ENCODE measurements at places on chromosomes 5 and 9. TPM values are rescaled to one million over a fixed set of nuclear protein-coding genes. Genes with fewer than 3 reads are reported as not detected.

DNA sequence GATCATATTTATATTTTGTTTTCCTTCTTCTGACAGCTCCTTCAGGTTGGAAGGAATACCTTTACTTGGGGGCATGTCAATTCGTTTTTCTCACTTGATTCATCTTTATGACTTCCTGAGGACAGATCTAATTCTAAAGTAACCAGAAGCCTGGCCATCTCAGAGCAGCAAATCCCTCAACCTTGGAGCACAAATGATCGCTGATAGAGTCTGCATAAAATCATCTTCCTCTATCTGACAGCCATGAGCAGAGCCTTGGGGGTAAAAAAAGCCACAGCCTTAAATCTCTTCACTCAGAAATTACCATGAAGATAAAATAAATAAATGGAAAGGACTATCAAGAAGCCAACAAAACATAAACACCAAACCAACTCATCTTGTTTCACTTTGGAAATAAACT lies 325.8 kb downstream of the PRR16 start:
- no peak for DNase-seq

The FAM169A gene
- 1.8 TPM for total RNA-seq

GRCh38 chr5:8012131-8012977 lies 143.4 kb downstream of the MTRR start:
- DNase-seq: no peak

DNA sequence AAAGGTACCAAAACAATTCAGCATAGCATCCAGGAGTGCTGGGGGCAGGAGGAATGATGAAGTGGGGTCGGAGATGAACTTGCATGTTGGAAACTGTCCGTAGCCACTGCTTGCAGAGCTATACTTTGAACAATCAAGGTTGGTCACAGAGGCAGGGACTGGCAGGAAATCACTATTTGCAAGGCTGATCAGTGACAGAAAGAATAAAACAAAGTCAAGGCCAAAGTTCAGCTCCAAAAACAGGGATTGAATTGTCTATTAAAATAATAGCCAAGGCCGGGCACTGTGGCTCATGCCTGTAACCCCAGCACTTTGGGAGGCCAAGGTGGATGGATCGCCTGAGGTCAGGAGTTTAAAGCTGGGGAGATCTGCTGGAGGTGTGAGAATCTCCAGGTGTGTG lies 18.7 kb upstream of the SPRY4 start:
- no peak for DNase-seq

- no peak for DNase-seq
These were observed 57.8 kb upstream of the RAI14 start for GRCh38 chr5:34598177-34598794.

DNA sequence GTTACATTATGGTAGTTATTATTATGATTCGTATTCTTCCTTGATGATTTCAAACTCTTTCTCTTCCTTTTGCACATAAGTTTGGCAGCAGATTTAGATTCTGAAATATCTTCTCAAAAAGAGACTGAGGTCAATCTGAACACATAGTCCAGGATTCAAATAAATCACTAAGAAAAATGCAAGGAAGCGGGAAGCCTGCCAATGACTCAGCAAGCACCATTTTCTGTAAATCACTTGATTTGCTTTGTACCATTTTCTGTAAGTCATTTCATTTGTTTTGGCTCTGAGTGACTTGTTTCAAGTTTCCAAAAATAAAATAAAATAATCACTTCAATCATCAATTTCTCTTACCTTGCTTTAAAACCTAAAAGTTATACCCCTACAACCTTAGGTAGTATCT lies 24.6 kb upstream of the GLIS3 start:
- no peak for DNase-seq

The ELAVL2 gene
- not detected for total RNA-seq

DNA sequence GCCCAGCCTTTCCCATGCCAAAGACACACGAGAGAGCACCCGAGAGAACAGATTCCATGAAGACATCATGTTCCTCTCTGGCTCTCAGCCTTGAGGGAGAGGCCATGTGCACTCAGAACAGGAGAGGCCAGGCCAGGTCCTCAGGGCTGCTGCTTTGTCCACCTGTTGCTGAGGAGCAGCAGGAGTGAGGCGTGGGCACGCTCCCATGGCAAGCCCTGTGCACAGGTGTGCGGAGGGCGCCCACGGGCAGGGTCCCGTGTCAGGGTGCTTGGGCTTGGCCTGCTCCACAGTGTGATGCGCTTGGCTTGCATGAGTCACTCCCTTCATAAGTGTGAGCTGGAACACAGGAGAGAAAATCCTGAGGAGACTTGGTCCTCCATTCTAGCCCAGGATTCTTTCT lies 27.4 kb downstream of the ZNF354A start:
- no peak for DNase-seq

The ADRA1B gene
- total RNA-seq: 1.8 TPM

The ZNF483 gene
- 19.7 TPM for total RNA-seq

DNA sequence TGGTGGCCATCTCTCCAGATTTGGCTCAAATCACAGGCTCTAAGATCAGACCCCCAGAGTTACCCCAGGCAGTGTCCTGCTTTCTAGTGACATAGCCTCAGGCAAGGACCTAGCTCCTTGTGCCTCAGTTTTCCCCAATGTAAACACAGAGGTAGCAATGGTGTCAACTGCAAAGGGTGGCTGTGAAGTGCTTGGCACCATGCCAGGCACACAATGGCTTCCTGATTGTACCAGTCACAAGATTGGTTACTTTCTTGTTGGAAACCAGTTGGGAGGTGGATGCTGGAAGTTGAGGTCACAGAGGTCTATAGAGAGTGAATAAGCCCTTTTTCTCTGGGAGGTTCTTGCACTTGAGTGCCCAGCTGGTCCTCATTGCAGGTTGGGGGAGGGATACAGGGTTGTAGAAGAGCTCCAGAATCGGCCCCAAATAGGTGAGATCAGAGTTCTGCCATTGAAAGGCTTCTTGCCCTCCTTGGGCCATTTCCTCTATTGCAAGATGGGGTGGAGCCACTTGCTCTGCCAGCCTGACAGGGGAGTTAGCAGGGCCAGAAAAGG lies 2.3 kb downstream of the STKLD1 start:
- no peak for DNase-seq

The C5 gene
- total RNA-seq: 5.4 TPM

DNA sequence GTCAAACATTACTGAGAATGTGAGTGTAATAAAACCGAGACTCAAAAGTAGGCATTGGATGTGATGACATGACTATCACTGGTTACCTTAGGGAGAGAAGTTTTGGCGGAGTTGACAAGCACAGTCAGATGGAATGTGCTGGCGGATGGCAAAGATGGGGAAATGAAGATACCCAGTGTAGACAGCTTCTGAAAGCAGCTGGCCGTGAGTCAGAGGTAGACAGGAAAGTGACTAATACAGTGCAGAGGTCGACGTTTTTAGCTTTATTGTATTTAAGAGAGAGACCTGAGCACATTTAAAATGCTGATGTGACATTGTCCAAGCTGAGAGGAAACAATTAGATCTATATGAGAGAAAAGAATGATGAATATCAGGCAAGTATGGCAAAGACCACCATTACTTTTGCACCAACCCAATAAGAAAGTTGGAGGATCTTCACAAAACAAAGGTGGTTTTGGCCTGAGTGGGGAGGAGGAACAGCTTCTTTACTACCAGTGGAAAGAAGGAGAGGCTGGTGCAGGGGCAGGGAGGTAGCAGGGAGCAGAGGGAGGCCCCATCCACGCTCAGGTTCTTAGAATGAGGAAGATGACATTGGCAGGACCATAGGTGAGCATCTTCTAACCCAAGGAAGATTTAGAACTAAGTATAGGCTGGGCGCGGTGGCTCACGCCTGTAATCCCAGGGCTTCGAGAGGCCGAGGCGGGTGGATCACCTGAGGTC lies 36.7 kb upstream of the KCNIP1 start:
- no peak for DNase-seq

The MACIR gene
- 2.6 TPM for total RNA-seq

GRCh38 chr5:133147815-133148567 lies 96.2 kb downstream of the HSPA4 start:
- no peak for DNase-seq

The INSL6 gene
- not detected for total RNA-seq

DNA sequence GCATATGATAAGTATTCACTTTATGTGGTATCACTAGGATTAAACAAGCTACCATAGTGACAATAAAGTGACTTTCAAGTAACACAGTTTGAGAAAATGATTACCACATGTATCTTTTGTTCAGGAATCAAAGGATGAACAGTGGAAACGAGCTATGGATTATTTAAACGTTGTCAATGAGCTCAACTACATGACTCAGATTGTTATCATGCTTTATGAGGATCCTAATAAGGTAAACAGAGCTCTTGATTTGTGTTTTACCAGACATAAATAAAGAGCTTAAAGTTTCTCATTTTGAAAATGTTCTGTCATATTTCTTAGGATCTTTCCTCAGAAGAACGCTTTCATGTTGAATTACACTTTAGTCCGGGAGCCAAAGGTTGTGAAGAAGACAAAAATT lies 57.4 kb downstream of the PPIP5K2 start:
- no peak for DNase-seq

DNA sequence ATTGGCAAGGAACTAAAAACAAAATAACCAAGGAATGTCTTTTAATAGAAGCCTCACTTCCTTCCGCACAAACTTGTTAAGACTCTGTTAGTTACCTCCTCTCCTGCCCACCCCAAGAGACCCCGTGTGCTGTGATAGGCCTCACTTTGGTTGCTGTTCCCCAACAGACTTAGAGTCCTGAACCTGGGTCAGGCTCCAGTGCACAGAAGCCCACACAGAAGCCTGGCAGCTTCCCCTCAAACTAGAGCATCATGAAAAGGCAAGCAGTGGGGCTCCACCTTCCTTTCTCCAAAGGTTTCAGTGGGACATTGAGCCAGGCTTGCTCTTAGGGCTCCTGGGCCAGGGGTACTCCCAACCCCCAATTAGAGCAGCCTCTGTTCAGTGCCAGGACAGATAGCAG lies 230.5 kb downstream of the ESM1 start:
- no peak for DNase-seq

The LCN2 gene
- not detected for total RNA-seq

The SLC25A2 gene
- 0.82 TPM for total RNA-seq

DNA sequence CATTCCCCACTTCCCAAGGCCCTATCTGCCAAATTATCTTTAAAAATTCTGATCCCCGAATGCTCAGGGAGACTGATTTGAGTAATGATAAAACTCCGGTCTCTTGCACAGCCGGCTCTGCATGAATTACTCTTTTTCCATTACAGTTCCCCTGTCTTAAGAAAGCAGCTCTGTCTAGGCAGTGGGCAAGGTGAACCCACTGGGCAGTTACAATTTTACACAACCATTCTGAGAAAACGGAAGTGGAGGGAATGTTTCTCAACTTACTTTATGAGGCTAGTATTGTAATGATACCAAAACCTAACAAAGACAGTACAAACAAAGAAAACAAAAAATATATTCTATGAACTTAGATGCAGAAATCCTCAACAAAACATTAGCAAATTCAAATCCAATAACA lies 100.0 kb downstream of the MCTP1 start:
- no peak for DNase-seq

The PSMB7 gene
- 136 TPM for total RNA-seq

The RAI14 gene
- total RNA-seq: 41.4 TPM

DNA sequence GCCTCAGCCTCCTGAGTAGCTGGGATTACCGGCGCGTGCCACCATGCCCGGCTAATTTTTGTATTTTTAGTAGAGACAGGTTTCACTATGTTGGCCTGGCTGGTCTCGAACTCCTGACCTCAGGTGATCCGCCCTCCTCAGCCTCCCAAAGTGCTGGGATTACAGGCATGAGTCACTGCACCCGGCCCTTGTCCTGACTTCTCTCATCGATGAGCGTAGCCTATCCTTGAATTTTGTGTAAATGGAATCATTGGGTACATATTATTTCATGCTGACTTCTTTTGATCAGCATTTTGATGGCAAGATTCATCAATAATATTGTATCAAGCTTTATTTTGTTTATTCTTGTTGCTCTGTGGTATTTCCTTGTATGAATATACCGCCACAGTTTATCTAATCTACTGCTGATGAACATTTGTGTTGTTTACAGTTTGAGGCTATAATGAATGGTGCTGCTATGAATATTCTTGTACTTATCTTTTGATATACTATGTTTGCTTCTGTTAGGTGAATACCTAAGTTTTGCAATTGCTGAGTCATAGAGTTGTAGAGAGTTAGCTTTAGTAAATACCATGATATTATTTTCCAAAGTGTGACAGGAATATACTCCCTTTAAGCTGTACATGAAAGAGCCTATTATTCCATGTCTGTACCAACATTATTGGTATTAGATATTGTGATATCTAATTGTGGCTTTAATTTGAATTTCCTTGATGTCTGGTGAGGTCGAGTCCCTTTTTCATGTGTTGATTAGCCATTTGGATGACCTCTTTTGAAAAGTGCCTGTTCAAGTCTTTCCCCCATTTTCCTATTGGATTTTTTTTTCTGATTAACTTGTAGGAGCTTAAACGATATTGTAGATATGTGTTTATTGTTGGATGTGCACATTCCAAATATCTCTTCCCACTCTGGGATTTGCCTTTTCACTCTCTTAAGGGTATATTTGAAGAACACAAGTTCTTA lies 107.5 kb downstream of the RGS3 start:
- peak; percentile 33 for DNase-seq

The PRSS3 gene
- not detected for total RNA-seq

The SVEP1 gene
- total RNA-seq: 61.2 TPM

Measured in sigmoid colon (tissue), 7 donors.